ENCODE measurements at places on chromosomes 7 and 10.

DNA sequence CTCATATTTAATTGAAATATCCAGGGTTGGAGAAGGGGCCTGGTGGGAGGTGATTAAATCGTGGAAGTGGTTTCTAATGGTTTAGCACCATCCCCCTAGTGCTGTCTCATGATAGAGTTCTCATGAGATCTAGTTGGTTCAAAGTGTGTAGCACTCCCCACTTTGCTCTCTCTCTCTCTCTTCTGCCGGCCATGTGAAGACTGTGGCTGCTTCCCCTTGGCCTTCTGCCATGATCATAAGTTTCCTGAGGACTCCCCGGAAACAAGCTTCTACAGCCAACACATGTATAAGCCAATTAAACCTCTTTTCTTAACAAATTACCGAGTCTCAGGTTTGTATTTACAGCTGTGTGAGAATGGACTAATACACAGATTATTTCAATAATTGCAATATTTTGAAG lies 305.8 kb upstream of the KCND2 start:
- DNase-seq: no peak

GRCh38 chr7:96527133-96527827 lies 182.4 kb downstream of the SEM1 start:
- no peak for DNase-seq

GRCh38 chr10:101597091-101597900 lies 9.2 kb downstream of the DPCD start:
- DNase-seq: no peak

GRCh38 chr10:60434418-60435046 lies 44.9 kb upstream of the ANK3 start:
- peak; percentile 6 for DNase-seq

GRCh38 chr7:37448636-37449361 lies at the start of gene ELMO1:
TSS of gene ELMO1 (minus strand) at chr7:37448864. CDS start at chr7:37342690, 106,174 bp downstream.
- peak; percentile 60 for DNase-seq

- no peak for DNase-seq
These were observed 108.4 kb upstream of the FAM3C start for GRCh38 chr7:121504482-121504881.

- DNase-seq: no peak
These were observed 98.2 kb downstream of the KIAA1217 start for GRCh38 chr10:24307116-24307515.

GRCh38 chr7:112084520-112084971 lies 121.7 kb downstream of the DOCK4 start:
- DNase-seq: no peak

DNA sequence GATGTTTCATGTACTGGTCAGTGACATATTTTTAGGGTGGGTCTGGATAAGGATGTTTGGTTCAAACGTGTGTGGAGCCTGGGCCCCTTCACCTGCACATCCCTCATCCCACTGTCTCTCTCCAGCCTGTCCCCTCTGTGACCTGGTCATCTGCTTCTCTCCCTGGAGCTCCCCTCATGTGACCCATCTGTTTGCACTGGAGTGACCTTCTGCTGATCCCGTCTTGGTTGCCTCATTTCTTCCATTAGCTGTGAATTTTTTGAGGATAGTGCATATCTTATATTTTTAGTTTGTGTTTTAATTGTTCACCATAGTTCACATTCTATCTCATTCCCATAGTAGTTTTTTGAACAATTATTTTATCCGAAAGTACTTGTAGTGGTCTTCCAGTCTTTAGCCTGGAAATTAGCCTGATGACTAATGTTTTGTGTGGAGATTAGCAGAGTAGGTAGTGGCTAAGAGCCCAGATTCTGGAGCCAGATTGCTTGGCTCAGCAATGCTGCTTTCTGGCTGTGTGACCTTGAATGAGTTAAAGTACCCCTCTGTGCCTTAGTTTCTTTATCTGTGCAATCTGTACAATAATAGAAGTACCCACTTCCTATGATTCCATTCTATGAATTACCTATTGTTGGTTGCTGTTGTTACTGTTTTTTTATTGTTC lies 224.5 kb downstream of the LRMDA start:
- peak; percentile 22 for DNase-seq

- DNase-seq: no peak
These were observed 48.4 kb upstream of the CUL1 start for GRCh38 chr7:148650232-148650858.

GRCh38 chr10:118843647-118844265 lies 89.0 kb upstream of the CACUL1 start:
- no peak for DNase-seq

- no peak for DNase-seq
These were observed 3.4 kb upstream of the C1GALT1 start for GRCh38 chr7:7178906-7179305.

- no peak for DNase-seq
These were observed 28.3 kb upstream of the PRSS1 start for GRCh38 chr7:142720986-142721385.

- DNase-seq: no peak
These were observed 194.8 kb downstream of the GRM8 start for GRCh38 chr7:127057918-127058317.

DNA sequence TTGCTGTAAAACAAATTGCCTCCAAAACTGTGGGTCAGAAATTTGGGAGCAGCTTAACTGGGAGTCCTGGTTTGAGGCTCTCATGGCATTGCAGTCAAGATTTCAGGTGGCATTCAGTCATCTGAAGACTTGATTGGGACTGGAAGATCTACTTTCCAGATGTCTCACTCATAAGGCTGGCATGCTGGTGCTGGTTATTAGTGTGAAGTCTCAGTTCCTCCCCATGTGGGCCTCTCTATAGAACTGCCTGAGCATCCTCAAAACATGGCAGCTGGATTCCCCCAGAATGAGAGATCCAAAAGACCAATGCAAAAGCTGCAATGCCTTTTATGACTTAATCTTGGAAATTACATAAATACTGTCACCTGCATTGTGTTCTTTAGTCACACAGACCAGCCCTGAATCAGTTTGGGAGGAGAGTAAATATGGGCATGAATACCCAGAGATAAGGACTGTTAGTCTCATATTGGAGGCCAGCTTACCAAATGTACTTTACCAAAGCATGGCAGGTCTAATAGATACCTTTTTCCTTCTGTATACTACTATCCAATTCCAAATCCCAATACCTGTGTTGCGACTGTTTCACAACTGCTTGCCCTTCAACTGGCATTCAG lies 6.5 kb upstream of the HERPUD2 start:
- no peak for DNase-seq

DNA sequence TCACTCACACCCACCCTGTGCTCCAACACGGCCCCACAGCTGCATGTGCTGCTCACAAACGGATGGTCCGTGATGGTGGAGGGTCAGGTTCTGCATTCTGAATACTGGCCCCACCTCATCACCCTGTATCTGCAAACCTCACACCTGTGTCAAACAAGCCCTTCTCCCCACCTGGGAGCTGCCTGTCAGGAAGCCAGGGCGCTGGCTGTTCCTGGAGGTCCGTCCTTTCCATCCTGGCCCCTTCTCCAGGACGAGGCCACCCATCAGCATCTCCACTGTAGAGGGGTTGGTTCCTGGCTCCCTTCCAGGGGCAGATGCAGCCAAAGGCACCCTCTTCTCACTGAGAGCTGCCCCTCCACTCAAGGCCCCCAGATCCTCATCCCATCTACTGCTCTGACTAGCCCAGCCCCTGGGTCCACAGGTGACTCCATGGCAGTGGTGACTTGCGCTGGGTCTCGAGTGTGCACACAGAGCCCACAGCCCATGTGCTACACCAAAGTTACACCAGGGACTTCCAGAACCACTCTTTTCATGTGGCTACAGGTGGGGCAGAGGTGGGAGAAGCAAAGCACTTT lies 229.4 kb downstream of the TNS3 start:
- no peak for DNase-seq

- no peak for DNase-seq
These were observed 10.5 kb upstream of the EZH2 start for GRCh38 chr7:148894591-148894990.

- DNase-seq: no peak
These were observed 148.9 kb downstream of the ARID5B start for GRCh38 chr10:62050346-62050892.

DNA sequence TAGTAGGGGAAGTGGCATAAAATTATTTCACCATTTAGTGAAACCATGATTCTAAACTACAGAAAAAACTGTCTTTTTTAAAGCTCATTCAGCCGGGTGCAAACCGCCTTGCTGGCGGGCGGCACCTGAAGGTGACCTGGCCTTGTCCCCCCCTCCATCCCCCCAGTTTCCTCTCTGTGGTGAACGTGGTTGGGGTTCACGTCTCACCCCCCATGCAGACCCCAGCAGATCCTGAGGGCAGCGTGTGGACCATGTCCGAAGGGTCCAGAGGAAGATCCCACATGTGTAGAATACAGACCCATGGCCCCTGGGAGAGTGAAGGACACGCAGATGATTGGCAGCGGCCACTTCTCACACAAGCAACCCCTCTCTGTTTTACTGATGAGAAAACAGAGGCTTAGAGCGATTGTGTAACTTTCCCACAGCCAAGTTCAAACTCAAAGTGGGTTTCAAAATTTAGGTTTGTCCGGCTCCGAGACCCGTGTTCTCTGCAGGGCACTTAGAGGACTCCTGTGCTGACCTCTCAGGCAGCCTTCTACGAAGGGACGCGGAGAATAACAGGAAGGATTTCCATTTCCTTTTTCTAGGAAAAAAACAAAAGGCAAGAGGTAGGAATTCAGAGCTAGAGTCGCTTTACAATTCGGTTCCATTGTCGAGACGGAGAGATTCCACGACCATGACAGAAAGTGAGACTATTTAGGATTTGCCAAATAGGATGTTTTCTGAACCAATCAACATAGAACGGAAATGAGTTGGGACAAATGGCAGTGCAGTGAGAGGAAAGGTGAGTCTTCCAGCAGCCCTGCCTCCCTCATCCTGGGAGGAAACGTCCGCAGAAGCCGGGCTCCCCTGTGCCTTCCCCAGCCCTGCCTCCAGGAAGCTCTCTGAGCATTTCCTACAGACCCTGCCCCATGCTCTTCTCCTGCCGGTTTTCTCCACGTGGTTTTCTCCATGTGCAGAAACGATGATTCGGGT lies 67.6 kb upstream of the PITRM1 start:
- no peak for DNase-seq

- DNase-seq: no peak
These were observed 277.5 kb downstream of the CSTF2T start for GRCh38 chr10:51421853-51422252.

- DNase-seq: no peak
These were observed 268.2 kb upstream of the HABP2 start for GRCh38 chr10:113284635-113285034.

DNA sequence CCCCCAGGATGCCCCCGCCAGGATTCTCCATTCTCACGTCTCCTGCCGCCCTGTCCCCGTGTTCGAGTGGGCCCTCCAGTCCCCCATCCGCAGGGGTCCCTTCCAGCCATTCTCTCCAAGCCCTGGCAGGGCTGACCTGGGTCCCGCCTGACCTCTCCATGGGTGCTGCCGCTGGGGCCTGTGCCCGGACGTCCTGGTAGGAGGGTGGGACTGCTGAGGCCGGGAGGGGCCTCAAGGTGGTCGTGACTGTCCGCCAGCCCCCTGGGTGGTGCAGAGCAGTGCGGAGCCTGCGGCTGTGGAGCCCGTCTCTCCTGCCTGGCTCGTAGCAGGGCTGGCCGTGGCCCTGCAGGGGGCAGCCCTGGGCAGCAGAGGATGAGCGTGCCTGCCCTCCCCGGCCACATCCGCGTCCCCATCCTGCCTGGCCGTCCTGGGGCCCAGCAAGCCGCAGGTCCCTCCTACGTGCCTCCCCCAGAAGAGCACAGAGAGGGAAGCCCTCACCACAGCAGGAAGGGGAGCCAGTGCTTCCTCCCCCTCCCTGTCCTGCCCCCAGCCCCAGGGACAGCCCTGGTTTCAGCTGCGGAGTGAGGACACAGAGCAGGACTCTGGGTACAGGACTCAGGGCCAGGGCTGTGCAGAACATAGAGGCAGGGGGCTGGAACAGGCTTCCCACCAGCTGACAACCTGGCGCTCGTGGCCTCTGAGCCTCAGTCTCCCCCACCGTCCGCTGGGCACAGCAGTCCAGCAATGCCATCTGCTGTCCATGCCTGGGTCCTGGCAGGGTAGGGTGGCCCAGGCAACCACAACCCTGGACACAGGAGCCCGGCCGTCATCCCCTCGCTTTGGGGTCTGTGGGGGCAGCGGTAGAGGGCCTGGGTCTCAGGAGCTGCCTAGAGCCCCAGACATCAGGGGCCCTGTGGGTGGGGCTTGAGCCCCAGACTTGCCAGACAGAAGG lies 1.5 kb upstream of the GRIFIN start:
- peak; percentile 98 for DNase-seq

GRCh38 chr7:25696571-25696970 lies 455.4 kb upstream of the NFE2L3 start:
- DNase-seq: no peak

- no peak for DNase-seq
These were observed 606.6 kb upstream of the DPP6 start for GRCh38 chr7:153445641-153446040.

DNA sequence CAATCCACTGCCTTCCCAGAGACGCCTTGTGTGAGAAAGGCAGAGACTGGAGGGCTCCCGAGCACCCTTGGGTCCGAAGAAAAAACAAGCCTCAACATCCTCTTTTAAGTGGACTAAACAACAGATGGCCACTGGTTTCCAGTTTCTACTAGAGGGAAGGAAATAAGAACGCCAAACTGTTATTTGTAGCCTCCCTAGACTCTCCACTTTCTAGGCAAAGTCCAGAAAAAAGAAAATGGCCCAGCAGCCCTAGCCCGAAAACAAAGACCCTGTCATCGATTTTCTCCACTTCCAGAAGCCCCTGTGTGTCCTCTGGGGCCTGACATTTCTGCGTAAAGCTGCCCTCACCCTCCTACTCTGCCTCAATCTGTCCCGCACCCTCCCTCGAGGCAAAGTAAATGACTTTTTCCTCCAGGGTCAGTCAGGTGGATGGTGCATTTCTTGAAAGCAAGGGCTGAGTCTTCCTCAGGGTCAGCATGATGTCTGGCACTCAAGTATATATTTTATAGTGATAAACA lies 6.0 kb downstream of the RGS10 start:
- no peak for DNase-seq

DNA sequence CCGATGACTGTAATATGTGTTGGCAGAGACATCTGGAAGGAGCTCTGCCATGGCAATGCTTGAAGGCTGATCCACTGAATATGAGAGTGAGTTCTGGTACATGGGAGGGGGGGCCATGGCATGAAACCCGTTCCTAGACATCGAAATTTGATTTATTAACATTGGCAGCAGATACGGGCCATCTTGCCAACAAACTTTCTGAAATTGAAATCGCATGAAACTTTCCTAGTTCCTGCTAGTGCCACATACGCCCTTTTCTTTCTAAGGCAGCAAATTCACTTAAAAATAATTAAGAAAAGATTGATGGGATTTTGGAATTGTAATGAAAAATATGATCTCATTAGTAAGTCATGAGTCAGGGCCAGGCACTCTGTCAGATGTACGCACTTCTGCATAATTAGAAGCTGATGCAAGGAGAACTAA lies 91.8 kb upstream of the KMT2C start:
- no peak for DNase-seq

GRCh38 chr10:46516660-46517416 lies 39.6 kb downstream of the GPRIN2 start:
- no peak for DNase-seq
